ENCODE measurements at places on chromosomes 4 and X.

DNA sequence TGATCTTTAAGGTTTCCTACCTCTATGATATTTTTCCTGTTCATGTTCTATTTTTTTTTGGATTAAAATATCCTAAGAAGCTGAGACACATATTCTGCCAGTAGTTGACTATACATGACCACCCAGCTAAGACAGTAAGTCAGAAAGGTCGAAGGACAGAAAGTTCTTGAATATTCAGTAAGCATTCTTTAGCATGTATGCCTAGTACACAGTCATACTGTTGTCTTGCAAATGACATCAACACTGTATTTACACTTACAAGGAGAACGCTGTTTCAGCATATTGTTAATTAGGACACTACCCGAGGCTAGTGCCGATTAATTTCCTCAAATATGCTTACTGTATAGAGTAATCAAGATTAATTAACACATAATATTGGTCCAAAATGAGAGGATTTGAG is 300.6 kb downstream of the STIM2 start:
- no peak for DNase-seq

GRCh38 chrX:71606536-71607216 is 11.6 kb downstream of the CXCR3 start:
- no peak for DNase-seq

DNA sequence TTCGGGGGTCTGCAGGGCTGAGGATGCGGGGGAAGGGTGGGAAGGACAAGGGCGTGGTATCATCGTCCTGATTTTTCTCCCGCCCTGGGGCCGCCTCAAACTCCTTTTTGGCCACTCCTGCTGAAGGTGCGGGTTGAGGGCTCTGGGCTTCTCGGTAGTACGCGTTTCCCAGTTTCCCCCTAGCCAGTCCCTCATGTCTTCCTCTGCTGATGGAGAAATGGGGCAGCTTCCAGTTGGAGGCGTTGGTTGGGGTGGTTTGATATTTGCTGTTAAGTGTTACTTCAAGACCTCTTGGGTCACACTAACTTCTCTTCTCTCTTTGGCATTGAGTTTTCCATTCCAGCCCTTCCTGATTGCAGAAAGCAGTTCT is 482 bp downstream of the GSTCD start:
- DNase-seq = peak; percentile 6

DNA sequence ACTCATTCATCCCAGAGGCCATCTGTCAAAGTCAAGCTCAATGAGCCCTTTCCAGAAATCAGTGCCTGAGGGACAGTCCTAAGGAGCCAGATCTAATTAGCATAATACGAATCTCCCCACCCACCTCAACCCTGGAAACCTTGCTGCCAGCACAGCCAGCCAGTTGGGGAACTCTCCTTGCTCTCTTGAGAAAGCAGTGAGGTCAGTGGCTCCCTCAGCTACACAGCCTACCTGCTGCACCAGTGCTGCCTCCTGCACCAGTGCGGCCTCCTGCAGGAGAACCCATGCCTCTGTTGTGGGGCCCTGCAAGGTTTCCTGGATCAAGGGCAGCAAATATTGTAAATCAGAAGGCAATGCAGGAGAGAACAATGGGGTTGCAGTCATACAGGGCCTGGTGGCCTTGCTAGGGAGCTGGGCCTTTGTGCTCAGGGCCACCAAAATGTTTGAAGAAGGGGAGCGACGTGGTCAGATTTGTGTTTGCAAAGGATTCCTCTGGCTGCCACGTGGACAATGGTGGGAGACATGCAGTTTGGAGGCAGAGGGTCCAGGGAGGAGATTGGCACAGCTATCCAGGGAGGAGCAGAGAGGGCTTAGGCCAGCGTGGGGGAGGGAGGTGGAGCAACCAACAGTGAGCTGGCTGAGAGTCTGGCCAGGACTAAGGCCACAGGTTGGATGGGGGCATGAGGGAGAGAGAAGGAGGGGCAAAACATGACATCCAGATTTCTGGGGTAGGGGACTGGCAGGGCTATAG is 124.3 kb upstream of the MAMLD1 start:
- no peak for DNase-seq

GRCh38 chr4:165524532-165525190 is 145.9 kb downstream of the CPE start:
- no peak for DNase-seq

DNA sequence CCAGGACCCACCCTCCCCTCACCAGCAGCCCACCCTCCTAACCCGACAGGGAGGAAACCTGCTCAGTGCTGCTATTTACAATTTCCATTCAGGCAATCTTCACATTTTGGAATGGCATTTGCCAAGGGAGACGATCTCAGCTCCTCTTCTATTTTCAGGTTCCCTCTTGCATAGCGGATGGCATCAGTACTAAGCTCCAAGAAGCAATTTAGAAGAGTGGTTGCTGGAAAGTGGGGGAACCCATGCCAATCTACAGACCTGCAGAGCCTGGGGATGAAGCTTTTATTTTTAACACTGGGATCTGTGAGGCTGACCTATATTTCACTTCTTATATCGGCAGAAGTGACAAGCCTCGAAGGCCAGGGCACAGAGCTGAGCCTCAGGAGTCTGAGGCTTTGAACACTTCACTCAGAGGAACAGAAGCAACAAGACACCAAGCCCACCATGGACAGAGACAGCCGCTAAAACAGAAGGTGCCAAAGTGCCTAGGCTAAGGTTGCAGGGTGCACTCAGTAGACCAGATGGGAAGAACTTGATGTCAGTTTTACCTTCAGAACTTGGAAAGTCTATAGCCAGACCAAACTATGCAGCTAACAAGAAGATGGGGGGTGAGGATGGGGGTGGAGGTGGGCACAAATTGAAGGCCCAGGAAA is 44.0 kb downstream of the SCD5 start:
- DNase-seq = no peak

GRCh38 chrX:119238557-119238956 is 2.5 kb downstream of the PGRMC1 start:
- DNase-seq = no peak

DNA sequence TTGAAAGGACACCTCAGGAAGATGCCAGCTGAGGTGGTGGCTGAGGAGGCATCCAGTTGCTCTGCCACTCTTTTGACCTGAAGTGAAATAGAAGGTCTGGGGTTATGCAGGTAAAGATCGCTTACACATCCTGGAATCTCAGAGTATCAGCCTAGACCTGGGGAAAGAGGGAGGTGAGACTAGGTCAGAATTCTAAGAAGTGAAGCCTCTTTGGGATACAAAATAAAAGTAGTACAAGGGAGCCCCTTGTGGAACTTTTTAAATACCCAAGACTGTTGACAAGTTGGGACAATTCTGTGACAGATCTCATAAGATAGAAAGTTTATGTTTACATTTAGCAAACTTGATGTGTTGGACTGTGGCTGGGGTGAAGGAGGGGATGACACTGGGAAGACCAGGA is 263.1 kb downstream of the SPRY1 start:
- no peak for DNase-seq

- no peak for DNase-seq
Observed at GRCh38 chrX:8607326-8607725, 124.6 kb downstream of the ANOS1 start.

DNA sequence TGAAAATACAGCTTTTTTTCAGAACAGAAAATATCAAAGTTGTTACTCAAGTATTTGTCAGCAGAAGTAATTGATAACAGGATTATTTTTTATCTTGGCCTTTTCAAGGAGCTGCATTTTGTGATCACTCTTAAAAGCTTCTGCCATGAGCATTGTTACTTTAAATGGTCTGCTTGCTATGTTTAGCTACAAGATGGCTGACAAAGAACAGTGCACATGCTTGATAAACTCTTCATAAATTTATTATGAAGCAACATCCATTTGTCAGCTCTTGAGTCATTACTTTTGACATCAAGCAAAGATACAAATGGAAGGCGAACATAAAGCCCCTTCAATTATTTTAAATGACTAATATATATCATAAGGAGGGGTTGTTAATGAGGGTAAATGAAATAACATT is 205.4 kb upstream of the RPS6KA3 start:
- DNase-seq = no peak

DNA sequence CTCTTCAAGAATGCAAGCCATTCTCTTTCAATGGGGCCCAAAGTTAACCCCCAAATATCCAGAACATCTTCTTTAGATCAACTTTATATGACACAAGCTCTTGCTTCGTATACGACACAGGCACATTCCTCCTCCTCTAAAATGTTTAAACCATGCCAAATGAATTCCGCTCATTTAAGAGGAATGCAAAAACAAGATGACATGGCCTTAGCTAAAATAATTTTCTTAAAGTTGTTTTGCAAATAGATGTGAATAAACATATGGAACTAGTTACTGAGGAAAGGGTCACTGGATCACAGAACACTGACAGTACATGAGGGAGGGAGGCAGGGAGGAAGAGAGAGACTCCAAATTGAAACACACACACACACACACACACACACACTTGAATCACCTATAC is 97.4 kb downstream of the RASL11B start:
- DNase-seq = no peak

GRCh38 chrX:111262086-111262485 is 8.2 kb downstream of the CAPN6 start:
- DNase-seq = no peak

DNA sequence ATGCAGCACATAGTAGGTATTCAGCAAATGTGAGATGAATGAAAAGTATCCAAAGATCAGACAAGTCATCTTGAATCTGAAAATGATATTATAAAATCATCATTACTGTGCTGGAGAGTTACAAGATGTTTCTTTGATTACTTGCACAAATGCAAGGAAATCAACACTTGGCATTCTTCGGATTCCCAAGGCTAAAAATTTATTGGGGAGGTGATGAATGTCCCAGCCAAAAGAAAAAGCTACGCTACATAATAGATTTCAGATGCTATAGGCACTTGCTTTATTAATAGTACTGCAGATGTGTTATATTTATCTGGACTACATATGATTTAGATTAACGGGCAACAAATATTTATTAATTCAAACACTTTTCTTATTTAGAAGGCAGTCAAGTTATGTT is 286.7 kb upstream of the TENM3 start:
- DNase-seq = no peak

GRCh38 chrX:2583194-2584162 is 82.7 kb upstream of the DHRSX start:
- DNase-seq = no peak

- DNase-seq = no peak
Observed at GRCh38 chrX:21708116-21708515, 49.8 kb downstream of the SMPX start.

- DNase-seq = no peak
Observed at GRCh38 chr4:125505621-125506020, 190.9 kb downstream of the FAT4 start.

DNA sequence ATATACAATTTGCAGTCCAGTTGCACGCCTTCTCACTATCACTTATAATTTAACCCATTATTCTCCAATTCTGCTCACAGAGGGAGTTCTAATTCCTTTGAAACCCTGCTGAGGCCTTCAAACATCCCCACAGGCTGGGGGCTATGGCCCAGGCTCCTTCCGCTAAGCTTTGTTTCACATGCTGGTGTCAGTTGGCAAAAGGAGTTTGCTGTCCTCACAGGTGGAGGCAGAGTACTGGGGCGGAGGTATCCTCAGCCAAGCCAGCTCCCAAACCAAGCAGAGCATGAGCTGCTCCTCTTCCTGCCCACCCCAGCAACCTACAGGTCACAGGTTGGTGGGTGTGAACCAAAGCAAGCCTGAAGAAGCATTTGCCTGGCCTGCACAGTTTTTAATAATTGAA is 21.5 kb downstream of the BTC start:
- no peak for DNase-seq

DNA sequence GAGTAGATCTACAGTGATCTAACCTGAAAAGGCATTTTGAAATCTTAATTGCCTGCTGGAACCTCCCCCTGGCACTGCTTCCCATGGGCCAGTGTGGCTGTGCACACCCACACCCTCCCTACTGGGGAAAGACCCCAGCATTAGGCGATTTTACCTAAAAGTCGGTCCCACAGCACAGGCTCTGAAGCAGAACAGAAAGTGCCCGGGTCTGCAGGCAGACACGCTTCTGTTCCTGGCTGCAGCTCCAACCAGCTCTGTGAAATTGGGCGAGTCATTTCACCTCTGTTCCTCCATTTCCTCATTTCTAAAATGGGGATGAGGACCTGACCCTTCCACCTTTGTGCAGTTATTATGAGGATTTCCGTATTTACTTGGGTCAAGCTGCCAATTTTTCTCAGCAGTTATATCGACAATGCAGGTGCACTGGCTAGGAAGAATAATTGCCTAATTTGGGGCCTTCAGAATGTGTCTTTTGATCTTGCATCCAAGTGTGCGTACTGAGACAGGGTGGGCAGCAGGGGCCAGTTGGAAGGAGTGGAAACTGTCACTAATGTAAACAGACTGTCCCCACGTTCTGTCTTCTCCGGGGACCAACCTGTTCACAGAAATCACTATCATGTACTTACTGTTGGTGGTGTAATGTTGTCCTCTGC is 7.1 kb downstream of the KLF3 start:
- DNase-seq = no peak

GRCh38 chr4:1516261-1516660 is 110.0 kb upstream of the NKX1-1 start:
- DNase-seq = no peak

DNA sequence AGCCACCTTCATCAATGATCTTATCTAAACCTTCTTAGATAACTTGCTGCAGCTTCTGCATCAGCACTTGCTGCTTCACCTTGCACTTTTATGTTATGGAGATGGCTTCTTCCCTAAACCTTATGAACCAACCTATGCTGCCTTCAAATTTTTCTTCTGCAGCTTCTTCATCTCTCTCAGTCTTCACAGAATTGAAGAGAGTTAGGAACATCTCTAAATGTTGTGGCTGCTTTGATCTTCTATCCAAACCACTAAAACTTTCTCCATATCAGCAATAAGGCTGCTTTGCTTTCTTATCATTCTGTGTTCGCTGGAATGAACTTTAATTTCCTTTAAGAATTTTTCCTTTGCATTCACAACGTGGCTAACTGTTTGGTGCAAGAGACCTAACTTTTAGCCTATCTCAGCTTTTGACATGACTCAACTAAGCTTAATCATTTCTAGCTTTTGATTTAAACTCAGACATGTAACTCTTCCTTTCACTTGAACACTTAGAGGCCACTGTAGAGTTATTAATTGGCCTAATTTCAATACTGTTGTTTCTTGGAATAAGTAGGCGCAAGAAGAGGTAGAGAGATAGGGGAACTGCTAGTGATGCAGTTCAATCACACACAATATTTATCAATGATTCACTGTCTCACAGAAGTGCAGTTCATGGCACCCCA is 36.1 kb upstream of the CORIN start:
- DNase-seq = no peak

GRCh38 chr4:144647095-144647561 is 1.2 kb downstream of the HHIP start:
- no peak for DNase-seq

GRCh38 chr4:9895333-9895705 is 113.9 kb downstream of the DRD5 start:
- DNase-seq = no peak

GRCh38 chr4:6308899-6309643 is 39.4 kb downstream of the WFS1 start:
- peak; percentile 9 for DNase-seq

DNA sequence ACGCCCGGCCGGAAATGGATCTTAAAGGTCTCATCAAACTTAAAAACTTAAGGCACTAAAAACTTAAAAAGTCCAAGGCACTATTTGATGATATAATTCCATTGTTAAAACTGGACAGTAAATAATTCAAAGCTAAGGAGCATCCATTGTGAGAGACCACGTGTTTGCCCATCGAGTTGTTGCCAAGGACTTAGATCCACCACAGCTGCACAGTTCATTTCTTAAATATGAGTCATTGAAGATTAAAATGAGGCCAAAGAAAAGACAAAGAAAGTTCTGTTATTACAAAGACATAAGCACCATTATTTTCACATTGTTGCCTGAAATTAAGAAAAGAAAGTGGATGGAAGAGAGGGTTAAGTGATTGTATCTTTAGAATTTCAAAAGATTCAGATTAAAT is 411.5 kb upstream of the FTHL17 start:
- DNase-seq = no peak

- no peak for DNase-seq
Observed at GRCh38 chr4:41949531-41949930, 14.3 kb downstream of the TMEM33 start.
